ENCODE measurements at places on chromosomes 6 and 20. TPM values are rescaled to one million over a fixed set of nuclear protein-coding genes. Genes with fewer than 3 reads are reported as not detected.

DNA sequence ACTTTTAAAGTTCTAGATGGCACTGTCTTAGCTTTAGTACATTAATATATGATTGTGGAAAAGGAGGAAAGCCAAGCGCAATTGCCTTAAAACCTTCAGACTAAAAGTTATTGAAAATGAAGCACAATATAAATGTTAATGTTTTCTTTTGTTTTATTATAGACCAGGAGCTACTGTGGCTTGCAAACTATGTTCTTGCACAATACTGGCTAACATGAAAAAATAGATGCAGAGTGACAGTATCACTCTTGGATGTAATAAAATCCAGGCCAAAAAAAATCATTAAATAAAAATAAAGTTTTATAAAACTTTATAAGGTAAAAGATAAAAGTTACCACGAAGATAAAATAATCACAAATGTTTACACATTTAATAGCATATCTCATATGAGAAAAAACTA is 18.3 kb upstream of the PLN start:
- no peak for DNase-seq
- H3K27me3 ChIP-seq, result no peaks in the 10 kb centered on the region
- no peak overlapping the region for H3K4me3 ChIP-seq
- peaks cover 5% of the 10 kb centered on the region for H3K4me1 ChIP-seq
- H3K27ac ChIP-seq, result no peak overlapping the region

The KCTD20 gene
- total RNA-seq, result 52.5 TPM

The NR2E1 gene
- not detected for total RNA-seq

The ANKRD66 gene
- total RNA-seq, result not detected

GRCh38 chr20:25100914-25101313 is 19.0 kb upstream of the VSX1 start:
- H3K27ac ChIP-seq, result peak overlapping the region; percentile 72
- H3K27me3 ChIP-seq, result peaks cover 16% of the 10 kb centered on the region
- H3K4me1 ChIP-seq, result peaks cover 6% of the 10 kb centered on the region

The ZNF318 gene
- total RNA-seq, result 26.6 TPM

The ATP9A gene
- 38.9 TPM for total RNA-seq

The PAK5 gene
- 1.8 TPM for total RNA-seq

The TCP11 gene
- not detected for total RNA-seq

DNA sequence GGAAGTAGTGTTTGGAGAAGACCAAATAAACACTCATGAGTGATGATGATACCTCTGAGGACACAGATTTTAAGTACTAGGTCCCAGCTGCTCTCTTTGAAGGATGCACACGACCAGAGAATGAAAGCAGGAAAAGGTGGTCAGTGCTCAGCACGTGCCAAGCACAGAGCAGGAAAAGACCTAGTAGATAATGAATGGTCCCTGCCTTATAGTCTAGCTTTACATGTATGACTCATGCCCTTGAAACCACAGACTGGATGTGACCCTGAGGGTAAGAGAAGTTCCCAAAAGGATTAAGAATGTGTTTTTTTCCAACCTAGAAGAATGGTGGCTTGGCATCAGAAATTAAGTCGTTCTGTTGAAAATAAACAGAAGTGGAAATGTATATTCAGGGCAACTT is 2.8 kb upstream of the MC3R start:
- H3K27ac ChIP-seq, result no peak overlapping the region
- no peak for DNase-seq
- H3K4me3 ChIP-seq, result no peak overlapping the region
- no peaks in the 10 kb centered on the region for H3K4me1 ChIP-seq
- H3K27me3 ChIP-seq, result peaks cover 20% of the 10 kb centered on the region
- peaks cover 2% of the 10 kb centered on the region for H3K36me3 ChIP-seq

The SFT2D1 gene
- 30.4 TPM for total RNA-seq

DNA sequence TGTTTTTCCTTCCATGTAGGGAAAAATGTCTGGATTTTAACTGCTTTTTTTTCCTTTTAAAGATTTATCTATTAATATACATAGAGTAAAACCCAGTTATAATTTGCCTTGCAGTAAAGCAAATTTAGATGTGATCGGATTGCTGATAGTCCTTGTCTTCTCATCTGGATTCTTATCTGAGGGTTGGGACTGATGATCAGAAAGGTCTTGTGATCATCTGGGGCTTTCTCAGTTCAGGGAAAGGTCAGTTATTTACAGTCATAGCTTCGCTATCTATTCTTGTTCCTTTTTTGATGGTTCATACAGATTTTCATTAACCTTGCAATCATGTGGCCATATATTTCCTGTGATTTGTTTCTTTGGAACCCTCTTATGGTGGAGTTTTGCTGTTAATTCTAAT is 63.8 kb upstream of the CLDN20 start:
- no peaks in the 10 kb centered on the region for H3K27me3 ChIP-seq
- no peak overlapping the region for H3K27ac ChIP-seq
- H3K36me3 ChIP-seq, result peaks cover 14% of the 10 kb centered on the region
- peaks cover 16% of the 10 kb centered on the region for H3K4me1 ChIP-seq
- no peak for DNase-seq

- no peaks in the 10 kb centered on the region for H3K36me3 ChIP-seq
- H3K4me1 ChIP-seq, result no peaks in the 10 kb centered on the region
- H3K4me3 ChIP-seq, result no peak overlapping the region
- no peak for DNase-seq
- H3K27me3 ChIP-seq, result no peaks in the 10 kb centered on the region
Measured at GRCh38 chr6:16078064-16078463, 50.8 kb upstream of the MYLIP start.

Measured in neural crest cell (in vitro differentiated cells).